ENCODE measurements at places on chromosomes 5 and 9. TPM values are rescaled to one million over a fixed set of nuclear protein-coding genes. Genes with fewer than 3 reads are reported as not detected.

The CDC20B gene
- 0.07 TPM for total RNA-seq

The CA9 gene
- 4.3 TPM for total RNA-seq

The CCL21 gene
- not detected for total RNA-seq

The CATSPER3 gene
- total RNA-seq, result 0.22 TPM

The MRPS30 gene
- 36.8 TPM for total RNA-seq

The SLC45A2 gene
- not detected for total RNA-seq

The RANBP3L gene
- not detected for total RNA-seq

The APBA1 gene
- total RNA-seq, result 0.16 TPM

The PAM gene
- 24.7 TPM for total RNA-seq
